Thyroid gland (tissue), 4 donors: ENCODE measurements at places on chromosomes 5 and 9. TPM values are rescaled to one million over a fixed set of nuclear protein-coding genes. Genes with fewer than 3 reads are reported as not detected.
A peak's percentile ranks its signal among the peaks of the same experiment; 100 is the strongest.

The AIF1L gene
- 99.8 TPM for total RNA-seq

The LMX1B gene
- 5.5 TPM for total RNA-seq

GRCh38 chr9:124474151-124474550, 23.9 kb downstream of the ADGRD2 start:
- no peak for DNase-seq
- H3K4me3 ChIP-seq: no peak overlapping the region
- no peak overlapping the region for H3K27ac ChIP-seq
- H3K4me1 ChIP-seq: no peaks in the 10 kb centered on the region
- H3K27me3 ChIP-seq: peaks cover 17% of the 10 kb centered on the region

DNA sequence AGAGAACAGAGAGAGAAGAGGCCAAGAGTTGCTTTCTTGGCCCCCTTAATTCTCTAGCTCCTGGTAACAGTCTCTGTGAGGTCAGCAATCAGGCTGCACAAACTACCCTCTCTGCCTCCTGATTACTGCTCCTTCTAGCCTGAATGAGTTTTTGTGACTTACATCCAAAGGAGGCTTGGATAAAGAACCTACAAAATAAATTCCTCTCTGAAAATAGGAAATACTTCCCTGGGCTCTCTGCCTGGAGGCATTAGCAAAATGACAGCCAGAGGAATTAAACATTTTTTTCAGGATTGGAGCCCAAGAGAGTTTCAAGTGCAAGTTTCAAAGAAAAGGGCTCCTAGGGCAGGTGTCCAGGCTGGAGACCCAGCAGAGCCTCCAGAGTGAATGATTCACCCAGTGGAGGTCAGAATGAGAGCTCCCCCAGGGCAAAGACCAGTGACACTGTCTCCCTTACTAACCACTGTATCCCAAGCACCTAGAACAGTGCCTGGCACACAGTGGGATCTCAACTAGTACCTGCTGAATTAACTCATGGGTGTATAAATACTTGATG, 162.5 kb downstream of the SPOCK1 start:
- H3K36me3 ChIP-seq: no peaks in the 10 kb centered on the region
- DNase-seq: no peak
- H3K4me3 ChIP-seq: no peak overlapping the region
- H3K27ac ChIP-seq: no peak overlapping the region
- peaks cover 29% of the 10 kb centered on the region for H3K4me1 ChIP-seq

DNA sequence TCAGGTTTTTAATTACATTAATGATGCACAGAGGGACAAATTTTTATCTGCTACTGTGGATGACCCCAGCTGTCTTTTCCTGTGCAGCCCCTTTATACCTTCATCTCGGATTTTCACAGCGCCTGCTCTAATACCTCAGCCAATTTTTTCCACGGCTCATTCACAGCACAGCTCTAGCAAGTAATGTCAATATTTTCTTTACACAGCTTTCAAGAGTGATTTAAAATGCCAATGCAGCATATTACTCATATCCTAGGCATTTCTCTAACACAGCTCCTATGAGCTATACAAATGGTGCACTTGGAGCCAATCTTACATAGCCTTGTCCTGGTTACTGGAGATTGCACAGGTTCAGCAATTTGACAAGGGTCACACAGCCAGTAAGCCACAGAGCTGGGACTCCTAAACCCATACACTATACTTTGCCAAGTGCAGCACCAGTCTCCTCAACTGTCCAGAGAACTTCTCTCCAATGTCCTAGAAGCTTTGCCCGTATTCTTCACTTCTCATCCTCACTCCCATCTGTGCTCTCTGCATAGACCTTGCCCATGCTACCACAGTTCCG, 661.8 kb downstream of the DTWD2 start:
- no peaks in the 10 kb centered on the region for H3K36me3 ChIP-seq
- peaks cover 34% of the 10 kb centered on the region for H3K4me1 ChIP-seq
- H3K27me3 ChIP-seq: no peaks in the 10 kb centered on the region
- DNase-seq: peak; percentile 56
- no peak overlapping the region for H3K4me3 ChIP-seq
- H3K27ac ChIP-seq: peak overlapping the region; percentile 42

DNA sequence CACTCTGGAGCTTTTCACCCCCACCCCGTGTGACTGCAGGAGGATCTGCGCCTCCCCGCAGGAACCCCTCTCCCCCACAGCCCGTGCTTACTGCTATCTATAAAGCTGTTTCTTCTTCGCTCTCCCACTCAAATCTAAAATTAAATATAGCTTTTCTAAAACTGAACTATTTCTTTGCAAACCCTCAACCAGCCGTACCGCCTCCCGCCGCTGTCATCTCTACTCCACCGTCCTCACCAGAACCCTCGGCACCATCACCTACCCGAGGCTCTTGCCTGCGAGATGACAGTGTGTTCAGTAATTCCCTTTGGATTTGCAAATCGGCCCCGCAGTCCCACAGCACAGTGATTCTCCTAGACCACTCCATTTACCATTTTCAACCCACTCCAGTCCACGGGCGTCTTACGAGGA, 13.6 kb downstream of the LPCAT1 start:
- DNase-seq: no peak
- H3K4me1 ChIP-seq: no peaks in the 10 kb centered on the region
- no peaks in the 10 kb centered on the region for H3K36me3 ChIP-seq
- no peak overlapping the region for H3K4me3 ChIP-seq
- no peaks in the 10 kb centered on the region for H3K27me3 ChIP-seq

GRCh38 chr9:100397529-100398266, 29.2 kb upstream of the MSANTD3 start:
- no peak overlapping the region for H3K27ac ChIP-seq
- no peak overlapping the region for H3K4me3 ChIP-seq
- no peak for DNase-seq
- H3K27me3 ChIP-seq: no peaks in the 10 kb centered on the region
- H3K36me3 ChIP-seq: no peaks in the 10 kb centered on the region

GRCh38 chr5:133756036-133756435, 143.7 kb upstream of the FSTL4 start:
- H3K4me3 ChIP-seq: no peak overlapping the region
- H3K27me3 ChIP-seq: no peaks in the 10 kb centered on the region
- no peaks in the 10 kb centered on the region for H3K4me1 ChIP-seq
- H3K27ac ChIP-seq: no peak overlapping the region
- no peaks in the 10 kb centered on the region for H3K36me3 ChIP-seq

DNA sequence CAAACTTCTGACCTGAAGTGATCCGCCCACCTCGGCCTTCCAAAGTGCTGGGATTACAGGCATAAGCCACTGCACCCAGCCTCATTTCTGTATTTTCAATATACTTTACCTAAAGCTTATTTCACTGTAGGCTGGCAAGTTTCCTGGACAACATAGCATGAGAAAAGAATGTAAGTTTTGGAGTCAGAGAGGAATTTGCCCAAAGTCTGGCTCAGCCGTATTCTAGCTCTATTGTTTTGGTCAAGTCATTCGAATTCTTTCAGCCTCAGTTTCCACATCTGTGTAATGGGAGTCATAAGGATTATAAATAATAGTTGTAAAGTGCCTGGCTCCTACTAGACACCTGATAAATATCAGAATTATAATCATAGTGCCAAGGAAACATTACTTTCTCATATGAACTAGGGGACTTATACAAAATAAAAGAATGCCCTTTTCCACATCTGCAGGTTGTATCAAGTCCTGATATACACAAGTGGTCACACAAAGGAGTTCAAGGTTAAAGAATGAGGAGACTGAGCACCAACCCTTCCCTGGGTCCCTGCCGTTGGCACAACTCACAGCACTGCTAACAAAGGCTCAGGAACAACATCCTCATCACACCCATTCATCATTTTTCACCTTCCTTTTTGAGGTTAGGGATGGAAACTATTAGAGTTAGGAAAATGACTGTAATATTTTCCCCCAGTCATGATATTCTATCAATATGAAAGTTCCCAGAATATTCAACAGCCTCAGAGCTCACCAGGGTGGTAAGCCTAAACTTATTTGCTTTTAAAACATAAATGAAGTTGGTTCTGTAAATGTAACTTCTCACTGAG, 34.6 kb upstream of the RAI14 start:
- H3K4me1 ChIP-seq: no peaks in the 10 kb centered on the region
- no peaks in the 10 kb centered on the region for H3K27me3 ChIP-seq

The TMEM215 gene
- not detected for total RNA-seq

The DBH gene
- 0.15 TPM for total RNA-seq

GRCh38 chr9:137445930-137446431, 4.8 kb upstream of the ENTPD8 start:
- no peaks in the 10 kb centered on the region for H3K27me3 ChIP-seq
- H3K36me3 ChIP-seq: no peaks in the 10 kb centered on the region
- H3K27ac ChIP-seq: no peak overlapping the region
- H3K4me3 ChIP-seq: no peak overlapping the region
- H3K4me1 ChIP-seq: peaks cover 5% of the 10 kb centered on the region

GRCh38 chr5:119373449-119373858, 17.6 kb downstream of the TNFAIP8 start:
- no peak overlapping the region for H3K4me3 ChIP-seq
- H3K27ac ChIP-seq: no peak overlapping the region
- H3K4me1 ChIP-seq: peaks cover 23% of the 10 kb centered on the region
- H3K27me3 ChIP-seq: no peaks in the 10 kb centered on the region

The FAM221B gene
- not detected for total RNA-seq

- H3K4me3 ChIP-seq: no peak overlapping the region
- H3K4me1 ChIP-seq: no peaks in the 10 kb centered on the region
Observed at GRCh38 chr5:143554918-143555477, 151.5 kb upstream of the NR3C1 start.

DNA sequence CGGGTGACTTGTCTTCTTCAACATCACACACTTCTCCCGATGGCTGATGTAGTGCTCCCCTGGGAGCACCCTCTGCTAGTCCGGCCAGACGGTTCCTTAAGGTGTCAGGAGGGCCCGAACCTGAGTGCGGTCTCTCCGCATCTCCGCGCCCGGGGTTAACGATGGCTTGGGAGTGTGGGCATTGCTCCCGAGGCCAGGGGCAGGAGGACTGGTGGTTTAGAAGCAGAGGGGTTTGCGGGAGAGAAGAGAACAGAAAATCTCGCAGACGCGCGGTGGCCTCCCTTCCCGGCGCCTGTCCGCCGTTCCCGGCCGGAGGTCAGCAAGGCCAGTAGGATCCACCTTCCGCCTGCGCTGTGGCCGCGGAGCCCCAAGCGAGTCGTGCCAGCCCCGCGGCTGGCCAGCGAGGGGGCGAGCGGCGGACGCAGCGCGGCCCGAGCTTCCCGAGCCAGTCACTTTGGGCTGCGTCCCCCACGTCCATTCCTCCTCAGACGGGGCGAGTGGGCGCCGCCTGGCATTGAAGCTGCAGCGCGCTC, 700 bp downstream of the CDO1 start:
- peaks cover 4% of the 10 kb centered on the region for H3K4me1 ChIP-seq
- DNase-seq: no peak
- peak overlapping the region; percentile 48 for H3K4me3 ChIP-seq
- H3K27me3 ChIP-seq: no peaks in the 10 kb centered on the region
- H3K27ac ChIP-seq: peak overlapping the region; percentile 49

The GAPT gene
- total RNA-seq: 0.45 TPM

The COL15A1 gene
- 8.0 TPM for total RNA-seq
